ENCODE measurements at places on chromosomes 2 and 18. TPM values are rescaled to one million over a fixed set of nuclear protein-coding genes. Genes with fewer than 3 reads are reported as not detected.

The MYOM1 gene
- 878 TPM for total RNA-seq

The RIT2 gene
- not detected for total RNA-seq

The FEV gene
- total RNA-seq, result not detected

The CRIM1 gene
- 125 TPM for total RNA-seq

The SIGLEC15 gene
- total RNA-seq, result not detected

GRCh38 chr2:203891474-203891873 lies 23.9 kb downstream of the CTLA4 start:
- DNase-seq, result no peak

DNA sequence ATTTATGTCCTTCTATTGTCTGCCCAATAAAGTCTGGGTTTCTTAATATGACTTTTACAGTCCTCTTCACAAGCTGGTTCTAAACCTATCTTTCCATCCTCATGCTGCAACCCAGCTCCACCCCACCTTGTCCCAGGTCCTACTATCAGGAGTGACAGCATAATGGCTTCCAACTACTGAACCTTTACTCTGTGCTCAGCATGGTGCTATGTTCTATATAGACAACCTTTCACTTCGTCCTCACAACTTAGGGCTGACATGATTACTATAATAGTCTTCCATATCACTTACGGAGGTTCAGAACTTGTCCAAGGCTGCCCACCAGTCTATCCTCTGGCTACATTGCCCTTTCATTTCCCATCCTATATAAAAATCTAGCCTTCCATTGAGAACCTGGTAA lies 256.8 kb downstream of the ALK start:
- DNase-seq, result no peak

DNA sequence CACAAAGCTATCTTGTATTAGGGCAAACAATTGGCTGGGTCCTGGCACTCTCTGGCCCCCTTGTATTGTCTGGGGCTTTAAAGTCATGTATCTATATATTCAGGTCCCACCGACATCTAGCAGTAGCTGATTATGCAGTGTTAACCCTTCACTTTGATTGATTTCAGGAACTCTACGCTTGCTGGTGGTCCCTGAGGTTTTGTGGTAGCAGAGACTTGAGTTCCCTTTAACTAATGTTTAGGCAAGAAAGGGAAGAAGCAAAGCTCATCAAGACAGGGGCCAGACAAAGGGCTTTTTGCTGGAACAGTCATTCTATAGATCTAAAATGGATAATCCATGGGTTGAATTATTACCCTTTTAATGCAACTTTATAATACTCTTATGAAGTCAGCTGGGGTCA lies 95.3 kb upstream of the EPB41L3 start:
- no peak for DNase-seq

DNA sequence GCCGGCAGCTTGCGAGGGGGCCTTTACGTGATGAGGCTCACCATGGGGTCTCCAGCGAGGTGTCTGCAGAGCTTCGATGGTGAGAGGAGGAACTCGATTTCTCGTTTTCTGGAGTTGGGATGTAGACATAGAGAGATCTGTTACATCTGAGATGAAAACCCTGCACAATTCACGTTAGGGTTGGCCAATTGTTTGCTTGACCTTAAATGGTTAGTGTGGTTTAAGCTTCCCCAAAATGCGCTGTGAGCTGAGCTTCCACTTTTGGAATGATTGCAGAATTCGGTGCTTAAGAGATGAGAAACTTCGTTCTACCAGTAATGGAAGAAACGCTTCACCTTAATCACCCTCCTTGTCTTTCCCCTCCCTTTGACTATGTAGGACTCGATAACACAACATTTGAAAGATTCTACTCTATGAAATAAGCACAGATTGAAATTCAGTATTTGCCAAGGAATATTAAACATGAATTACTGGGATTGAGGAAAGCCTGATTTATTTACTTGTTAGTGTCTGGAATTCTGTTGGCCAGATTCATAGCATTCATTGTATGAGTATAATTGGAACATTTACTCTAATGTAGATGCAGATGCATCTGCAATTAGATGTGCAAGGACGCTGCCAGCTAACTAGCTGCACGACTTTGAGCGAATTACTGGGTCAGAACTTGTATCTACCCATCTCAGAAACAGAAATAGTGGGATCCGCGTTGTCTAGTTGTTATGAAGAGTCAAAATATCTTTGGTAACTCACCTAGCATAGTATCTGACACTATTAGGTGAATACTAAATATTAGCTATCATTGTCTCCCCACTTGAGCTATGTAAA lies 1.6 kb upstream of the KLF7 start:
- no peak for DNase-seq

- no peak for DNase-seq
Observed at GRCh38 chr18:58268849-58269248, 224.8 kb downstream of the NEDD4L start.

Measured in cardiac septum (tissue), 1 donor.